ENCODE measurements at places on chromosomes 4 and X. TPM values are rescaled to one million over a fixed set of nuclear protein-coding genes. Genes with fewer than 3 reads are reported as not detected.

EPGN gene
- total RNA-seq: 3.0 TPM

BMPR1B gene
- 1.8 TPM for total RNA-seq

MED12 gene
- 18.3 TPM for total RNA-seq

PDCL2 gene
- total RNA-seq: not detected

SPIN2B gene
- total RNA-seq: 7.9 TPM

BEX5 gene
- total RNA-seq: 0.40 TPM

SLC10A4 gene
- total RNA-seq: not detected

PRRG1 gene
- 18.4 TPM for total RNA-seq

DGKK gene
- total RNA-seq: not detected

RGN gene
- 18.7 TPM for total RNA-seq

RIPPLY1 gene
- not detected for total RNA-seq

PCDH10 gene
- total RNA-seq: 0.05 TPM

ARX gene
- total RNA-seq: not detected

CFAP47 gene
- not detected for total RNA-seq

Data from left ventricle myocardium superior (tissue), 1 donor.